ENCODE measurements at places on chromosomes 3 and 15. TPM values are rescaled to one million over a fixed set of nuclear protein-coding genes. Genes with fewer than 3 reads are reported as not detected.

GRCh38 chr3:15973940-15974339 is 176.2 kb upstream of the ANKRD28 start:
- DNase-seq = no peak

DNA sequence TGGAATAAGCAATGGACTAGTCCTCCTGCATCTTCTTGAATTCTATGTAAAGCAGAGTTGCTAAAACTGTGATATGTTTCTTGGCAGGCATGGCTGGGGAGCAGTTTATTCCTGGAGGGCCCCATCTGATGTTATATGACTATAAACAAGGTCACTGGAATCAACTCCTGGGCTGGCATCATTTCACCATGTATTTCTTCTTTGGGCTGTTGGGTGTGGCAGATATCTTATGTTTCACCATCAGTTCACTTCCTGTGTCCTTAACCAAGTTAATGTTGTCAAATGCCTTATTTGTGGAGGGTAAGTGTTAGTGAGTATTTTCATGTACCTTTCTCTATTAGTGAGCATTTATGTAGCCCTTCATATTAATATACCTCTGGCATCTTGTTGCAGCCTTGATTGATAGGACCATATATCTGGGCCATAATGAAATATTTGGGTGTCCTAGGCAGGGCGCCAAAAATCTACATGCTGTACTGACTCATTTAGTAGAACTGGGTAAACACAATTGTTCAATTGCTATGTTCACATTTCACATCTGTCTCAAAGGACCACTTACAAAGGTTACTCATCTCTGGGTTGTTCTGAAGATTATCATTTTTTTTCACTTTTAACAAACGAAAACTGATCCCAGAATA is 52.6 kb upstream of the ADGRG7 start:
- no peak for DNase-seq

GRCh38 chr3:186492385-186492984 is 51.7 kb downstream of the CRYGS start:
- DNase-seq = no peak

GRCh38 chr3:134640378-134640777 is 10.4 kb downstream of the KY start:
- no peak for DNase-seq

ARL14 gene
- not detected for total RNA-seq

GRCh38 chr15:33309602-33310276 is 1.0 kb upstream of the RYR3 start:
- no peak for DNase-seq

CCR9 gene
- total RNA-seq = not detected

STRIT1 gene
- not detected for total RNA-seq

CPN2 gene
- not detected for total RNA-seq

DNA sequence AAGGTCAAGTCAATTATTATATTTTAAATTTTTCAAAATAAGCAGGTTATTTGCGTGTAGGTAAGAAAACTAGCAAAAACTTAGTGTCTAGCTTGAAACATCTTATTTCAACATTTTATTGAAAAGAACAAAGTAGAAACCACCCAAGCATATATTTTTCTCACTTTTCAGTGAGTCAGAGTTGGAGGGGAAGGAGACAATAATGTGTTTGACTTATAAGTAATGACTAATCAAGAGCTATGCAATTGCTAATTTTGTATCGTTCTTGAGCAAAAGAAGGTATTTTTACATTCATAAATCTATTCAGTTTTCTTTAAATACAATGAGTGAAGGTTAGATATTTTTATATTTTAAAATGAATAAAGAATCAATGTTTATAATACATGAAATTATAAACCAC is 54.4 kb upstream of the P2RY1 start:
- DNase-seq = no peak

GRCh38 chr3:151599103-151599672 is 134.5 kb upstream of the AADACL2 start:
- no peak for DNase-seq

DNA sequence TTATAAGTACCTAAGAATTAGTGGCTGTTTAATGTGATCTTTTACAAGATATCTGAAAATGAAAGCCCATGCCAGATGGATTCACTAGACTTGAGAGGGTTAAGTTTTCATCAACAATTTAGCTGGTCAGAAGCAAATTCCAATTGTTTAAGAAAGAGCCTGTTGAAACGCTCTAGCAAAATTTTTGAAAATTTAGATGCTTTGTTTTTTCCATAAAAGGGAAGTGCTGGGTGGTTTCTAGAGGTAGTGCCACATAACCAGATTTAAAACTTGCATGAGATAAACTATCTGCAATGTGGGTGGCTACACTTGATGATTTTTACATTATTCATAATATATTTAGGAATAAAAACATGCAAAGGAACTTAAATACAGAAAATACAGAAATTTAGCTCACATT is 48.5 kb upstream of the SKIL start:
- no peak for DNase-seq

PKM gene
- total RNA-seq = 327 TPM

DNA sequence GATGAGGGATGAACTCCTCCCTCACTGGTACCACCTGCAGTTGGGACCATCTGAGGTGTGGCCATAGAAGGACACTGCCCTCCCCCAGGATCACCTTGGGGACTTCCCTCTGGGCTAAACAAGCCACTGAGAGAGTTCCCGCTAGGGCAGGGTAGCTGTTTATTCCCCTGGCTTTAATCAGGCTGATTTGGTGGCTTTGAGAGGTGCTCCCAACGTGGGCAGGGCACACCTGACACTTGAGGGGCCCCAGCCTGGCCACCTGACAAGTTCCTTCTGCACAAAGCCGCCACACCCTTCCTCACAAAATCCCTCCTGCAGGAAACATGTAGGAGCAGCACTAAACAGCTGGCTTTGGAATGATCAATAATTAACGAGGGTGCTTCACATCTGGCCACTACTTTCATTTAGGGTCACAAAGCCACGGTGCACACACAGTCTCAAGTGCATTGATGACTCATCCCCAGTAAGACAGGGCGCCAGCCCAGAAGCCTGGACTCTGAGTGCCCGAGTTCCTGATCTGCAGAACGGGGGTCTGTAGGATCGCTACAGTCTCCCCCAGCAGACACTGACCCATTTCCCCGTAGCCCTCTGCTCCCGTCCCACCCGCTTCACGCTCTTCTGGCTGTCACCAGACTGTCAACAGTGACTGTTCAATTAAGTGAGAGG is 75.1 kb downstream of the ATP10A start:
- no peak for DNase-seq

DNA sequence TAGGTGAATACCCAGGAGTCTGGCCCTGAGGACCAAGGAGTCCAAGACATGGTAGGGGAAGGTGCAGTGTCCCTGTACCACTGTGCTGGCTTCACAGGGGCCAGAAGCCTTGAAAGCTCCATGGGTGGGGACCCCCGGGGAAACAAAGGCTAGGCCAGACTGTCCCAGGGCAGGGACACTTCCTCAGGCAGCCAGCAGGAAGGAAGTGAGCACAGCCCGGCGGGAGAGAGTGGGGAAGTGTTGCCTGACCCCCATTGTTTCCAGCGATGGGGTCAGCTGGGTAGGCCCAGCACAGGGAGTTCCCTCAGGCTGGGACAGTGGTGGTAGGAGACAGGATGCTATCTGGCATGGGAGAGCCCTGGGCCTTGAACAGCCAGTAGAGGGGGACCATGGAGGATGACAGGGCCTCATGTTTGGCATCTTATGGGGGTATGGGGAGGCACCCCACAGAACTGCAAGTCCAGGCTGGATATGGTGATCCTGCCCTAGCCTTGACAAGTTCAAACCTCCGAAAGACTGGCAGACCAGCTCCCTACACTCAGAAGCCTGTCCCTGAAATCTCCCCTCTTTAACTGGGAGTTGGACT is 1.2 kb upstream of the HYAL2 start:
- no peak for DNase-seq

DNA sequence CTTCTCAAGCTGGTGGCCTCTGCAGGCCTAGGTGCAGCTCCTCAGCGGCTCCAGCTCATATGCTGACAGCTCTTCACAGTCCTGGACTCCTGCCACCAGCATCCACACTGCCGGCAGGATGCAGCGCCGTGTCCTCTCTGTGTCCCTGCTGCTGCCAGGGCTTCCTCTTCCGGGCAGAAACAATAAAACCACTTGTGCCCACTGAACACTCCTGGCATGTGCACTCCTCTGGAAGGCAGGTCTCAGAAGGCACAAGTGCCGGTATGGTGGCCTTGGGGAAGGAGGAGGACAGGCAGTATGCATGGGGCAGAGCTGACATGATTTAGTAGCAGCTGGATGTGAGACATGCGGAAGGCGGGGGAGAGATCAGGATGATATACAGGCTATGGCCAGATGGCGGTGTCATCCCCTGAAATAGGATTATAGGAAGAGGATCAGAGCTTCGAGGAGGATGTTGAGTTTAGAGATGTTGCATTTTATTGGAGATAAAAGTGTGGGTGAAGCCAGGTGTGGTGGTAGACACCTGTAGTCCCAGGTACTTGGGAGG is 7.5 kb upstream of the MAN2A2 start:
- DNase-seq = peak; percentile 77

DNA sequence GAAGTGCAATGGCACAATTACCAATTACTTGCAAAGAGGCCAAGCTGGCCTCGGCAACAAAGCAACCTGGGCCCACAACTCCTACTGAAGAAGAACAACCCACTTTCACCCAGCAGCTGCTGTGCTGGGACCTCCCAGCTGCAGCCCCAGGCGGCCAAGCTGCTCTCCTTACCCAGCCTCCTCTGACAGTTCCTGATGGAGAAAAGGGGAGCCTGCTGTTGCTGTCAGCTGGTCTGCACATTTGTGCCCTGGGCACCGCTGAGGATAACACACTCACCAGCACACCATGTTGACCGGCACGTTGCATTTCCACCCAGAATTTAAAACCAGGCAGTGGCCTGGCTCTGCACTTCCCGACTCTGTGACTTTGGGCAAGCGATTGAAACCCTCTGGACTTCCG is 33.6 kb downstream of the SSUH2 start:
- DNase-seq = no peak

PLSCR5 gene
- total RNA-seq = not detected

CD96 gene
- 0.36 TPM for total RNA-seq

NRROS gene
- 1.9 TPM for total RNA-seq

PLCH1 gene
- 25.0 TPM for total RNA-seq

- DNase-seq = no peak
These were observed 946.7 kb downstream of the ZPLD1 start for GRCh38 chr3:103381296-103382079.

SLC27A2 gene
- total RNA-seq = 6.4 TPM

GRCh38 chr3:139695007-139695406 is 17.2 kb upstream of the NMNAT3 start:
- DNase-seq = peak; percentile 46

DNA sequence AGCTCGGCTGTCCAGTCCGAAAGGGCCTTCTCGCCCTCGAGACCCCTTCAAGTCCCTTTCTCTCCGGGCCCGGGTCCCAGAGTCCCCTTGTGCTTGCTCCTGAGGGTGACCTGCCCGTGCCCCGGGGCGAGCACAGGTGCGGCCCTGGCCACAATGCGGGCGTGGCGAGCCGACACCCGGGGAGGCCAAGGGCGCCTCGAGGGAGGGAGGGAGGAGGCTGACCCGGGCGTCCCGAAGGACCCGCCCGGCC is 810 bp upstream of the MEF2A start:
- DNase-seq = no peak

TUSC7 gene
- total RNA-seq = not detected

DNA sequence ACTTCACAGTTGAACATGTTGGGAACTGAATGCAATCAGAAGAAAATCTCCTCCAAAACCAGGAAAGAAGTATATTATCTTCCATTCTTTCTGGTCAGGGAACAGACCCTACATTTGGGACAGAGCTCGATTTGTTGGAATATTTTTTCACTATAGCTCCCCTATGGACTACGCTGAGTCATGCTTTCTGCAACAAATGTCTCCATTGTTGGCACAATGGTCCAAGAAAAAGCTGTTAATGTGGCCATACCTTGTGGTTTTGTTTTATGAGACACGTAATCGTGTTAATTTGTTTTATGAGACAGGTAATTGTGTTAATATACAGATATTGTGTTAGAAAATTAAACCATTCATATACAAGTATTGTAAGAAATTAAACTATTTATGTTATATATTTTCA is 101.4 kb downstream of the TGFBR2 start:
- no peak for DNase-seq

DNA sequence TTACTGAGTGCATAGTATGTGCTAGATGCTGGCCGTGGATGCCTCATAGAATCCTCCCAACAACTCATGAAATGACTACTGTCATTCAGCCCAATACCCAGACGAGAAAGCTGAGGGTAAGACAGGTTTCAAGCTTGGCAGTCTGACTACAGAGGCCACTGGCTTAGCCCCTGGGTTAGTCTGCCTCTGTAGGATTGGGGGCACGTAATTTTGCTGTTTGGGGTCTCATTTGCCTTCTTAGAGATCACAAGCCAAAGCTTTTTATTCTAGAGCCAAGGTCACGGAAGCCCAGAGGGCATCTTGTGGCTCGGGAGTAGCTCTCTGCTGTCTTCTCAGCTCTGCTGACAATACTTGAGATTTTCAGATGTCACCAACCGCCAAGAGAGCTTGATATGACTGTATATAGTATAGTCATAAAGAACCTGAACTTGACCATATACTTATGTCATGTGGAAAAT is 1.0 kb upstream of the CCR5 start:
- no peak for DNase-seq

DNA sequence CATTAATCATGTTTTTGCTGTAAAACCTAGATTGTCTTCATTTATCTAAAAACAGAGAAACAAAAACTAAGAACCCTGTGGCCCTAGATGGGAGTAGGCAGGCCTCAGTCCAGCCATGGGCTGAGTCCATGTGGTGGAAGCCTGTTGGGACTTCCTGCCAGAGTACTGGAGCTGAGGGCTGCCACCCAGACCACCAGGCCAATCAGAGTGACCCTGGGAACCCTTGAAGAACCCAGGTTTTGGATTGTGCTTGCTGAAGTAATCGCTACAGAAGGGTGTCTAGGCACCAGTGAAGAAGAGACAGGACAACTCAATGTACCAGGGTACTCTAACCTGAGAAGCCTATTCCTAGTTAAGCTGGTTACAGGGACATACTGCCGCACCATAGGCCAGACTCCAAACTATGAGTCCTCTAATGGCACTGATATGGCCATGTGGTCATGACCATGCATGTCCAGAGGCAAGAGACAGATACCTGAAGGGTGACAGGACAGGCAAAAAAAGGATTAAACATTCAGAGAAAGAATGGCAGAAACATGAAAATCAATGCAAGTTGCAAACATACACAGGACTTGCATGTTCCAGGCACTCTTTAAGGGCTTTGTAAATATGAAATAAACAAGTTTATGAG is 12.9 kb downstream of the CSRNP1 start:
- DNase-seq = no peak

- no peak for DNase-seq
These were observed 4.8 kb upstream of the TCF12 start for GRCh38 chr15:56913670-56914069.

- no peak for DNase-seq
These were observed 33.3 kb upstream of the HACD2 start for GRCh38 chr3:123618076-123618708.

KBTBD8 gene
- 9.0 TPM for total RNA-seq

AP4E1 gene
- 13.4 TPM for total RNA-seq
